ENCODE measurements at places on chromosomes 6 and 20. TPM values are rescaled to one million over a fixed set of nuclear protein-coding genes. Genes with fewer than 3 reads are reported as not detected.

Gene NKX2-4
- not detected for total RNA-seq

Gene OR2B6
- not detected for total RNA-seq

Gene OGFRL1
- total RNA-seq: 48.5 TPM

Gene TCF15
- total RNA-seq: 0.07 TPM

Gene C20orf202
- total RNA-seq: not detected

Gene LBP
- not detected for total RNA-seq
